ENCODE measurements at places on chromosomes 4 and X.

GRCh38 chr4:119854364-119854763, 212.3 kb downstream of the MAD2L1 start:
- DNase-seq = no peak

- DNase-seq = no peak
Observed at GRCh38 chrX:40140706-40141499, 43.1 kb upstream of the BCOR start.

DNA sequence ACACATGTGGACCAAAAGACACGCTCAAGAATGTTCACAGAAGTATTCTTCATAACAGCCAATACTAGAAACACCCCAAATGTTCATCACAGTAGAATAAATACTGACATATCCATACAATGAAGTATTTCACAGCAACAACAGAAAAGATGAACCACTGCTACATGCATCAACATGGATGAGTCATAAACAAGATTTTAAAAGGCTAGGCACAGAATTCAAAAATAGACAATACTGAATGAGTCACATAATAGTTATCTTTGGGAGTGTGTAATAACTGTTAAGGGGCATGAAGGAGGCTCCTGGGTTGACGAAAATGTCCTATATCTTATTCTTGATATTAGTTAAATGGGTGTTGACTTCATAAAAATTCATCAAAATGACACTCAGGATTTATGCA, 43.5 kb downstream of the CLOCK start:
- DNase-seq = no peak

- no peak for DNase-seq
Observed at GRCh38 chr4:99965173-99965572, 15.1 kb upstream of the H2AZ1 start.

GRCh38 chrX:49220100-49220499, 13.0 kb downstream of the CACNA1F start:
- DNase-seq = no peak

DNA sequence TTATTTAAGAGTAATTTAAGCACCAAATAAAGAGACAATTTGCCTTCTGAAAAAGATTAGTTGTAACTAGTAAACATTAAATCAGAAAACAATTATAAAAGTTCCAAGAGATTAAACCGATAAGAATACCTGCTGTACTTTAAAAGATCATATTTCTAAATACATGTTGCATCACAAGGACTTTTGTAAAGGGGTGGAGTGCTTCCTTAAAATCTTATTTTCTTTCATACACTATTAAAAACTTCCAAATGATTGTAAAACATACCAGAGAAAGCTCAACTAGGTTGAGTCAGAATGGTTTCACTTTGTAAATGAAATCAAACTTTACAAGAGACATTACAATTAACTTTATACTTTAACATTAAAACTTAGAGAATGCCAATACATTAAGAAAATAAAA, 41.8 kb downstream of the ACSL4 start:
- DNase-seq = no peak

GRCh38 chr4:108492816-108493595, 127.4 kb upstream of the RPL34 start:
- DNase-seq = peak; percentile 23

All from activated CD8-positive, alpha-beta memory T cell treated with anti-CD3 and anti-CD28 coated beads, Interleukin-2, amount 50 U/mL, for 4 hours (primary cell).